Colonic mucosa (tissue), 4 donors: ENCODE measurements at places on chromosomes 5 and 9. TPM values are rescaled to one million over a fixed set of nuclear protein-coding genes. Genes with fewer than 3 reads are reported as not detected.
A peak's percentile ranks its signal among the peaks of the same experiment; 100 is the strongest.

DNA sequence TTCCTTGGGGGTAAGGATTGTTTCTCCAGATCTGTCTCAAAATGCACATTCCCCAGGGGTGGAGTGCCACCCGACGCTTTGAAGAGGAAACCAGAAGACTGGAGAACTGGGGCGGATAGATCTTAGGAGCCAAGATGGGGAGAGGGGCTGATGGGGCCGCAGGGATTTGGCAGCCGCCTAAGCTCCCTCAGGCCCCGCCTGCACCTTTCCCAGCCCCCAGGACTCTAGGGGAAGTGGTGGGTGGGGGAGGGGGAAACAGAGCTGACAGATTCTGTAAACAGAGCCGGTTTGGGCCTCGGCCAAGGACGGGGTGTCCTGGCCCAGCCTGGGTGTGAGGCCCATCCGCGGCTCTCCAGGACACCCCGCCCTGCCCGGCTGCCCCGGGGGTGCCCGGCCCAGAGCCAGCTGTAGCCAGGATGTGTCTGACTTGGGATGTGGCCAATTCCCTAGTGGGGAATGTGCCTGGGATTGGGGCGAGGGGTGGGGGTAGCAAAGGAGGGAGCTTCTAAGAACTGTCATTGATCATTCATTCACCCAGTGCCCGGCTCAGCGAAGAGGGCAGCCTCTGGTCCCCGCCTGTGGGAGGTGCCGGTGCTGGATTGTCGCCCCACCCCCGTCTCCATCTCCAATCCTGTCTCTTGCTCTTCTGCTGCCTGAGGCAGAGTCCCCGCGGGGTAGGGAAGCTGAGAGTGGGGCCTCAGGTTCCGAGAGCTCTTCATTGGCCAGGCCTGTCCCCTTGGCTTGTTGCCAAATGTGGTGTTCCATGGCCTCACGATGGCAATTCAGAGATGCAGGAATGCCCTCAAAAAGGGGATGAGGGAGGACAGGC is 54.8 kb upstream of the CDKN2AIPNL start:
- peak; percentile 97 for DNase-seq

GRCh38 chr5:143258559-143259253 is 144.8 kb downstream of the NR3C1 start:
- no peak for DNase-seq

DNA sequence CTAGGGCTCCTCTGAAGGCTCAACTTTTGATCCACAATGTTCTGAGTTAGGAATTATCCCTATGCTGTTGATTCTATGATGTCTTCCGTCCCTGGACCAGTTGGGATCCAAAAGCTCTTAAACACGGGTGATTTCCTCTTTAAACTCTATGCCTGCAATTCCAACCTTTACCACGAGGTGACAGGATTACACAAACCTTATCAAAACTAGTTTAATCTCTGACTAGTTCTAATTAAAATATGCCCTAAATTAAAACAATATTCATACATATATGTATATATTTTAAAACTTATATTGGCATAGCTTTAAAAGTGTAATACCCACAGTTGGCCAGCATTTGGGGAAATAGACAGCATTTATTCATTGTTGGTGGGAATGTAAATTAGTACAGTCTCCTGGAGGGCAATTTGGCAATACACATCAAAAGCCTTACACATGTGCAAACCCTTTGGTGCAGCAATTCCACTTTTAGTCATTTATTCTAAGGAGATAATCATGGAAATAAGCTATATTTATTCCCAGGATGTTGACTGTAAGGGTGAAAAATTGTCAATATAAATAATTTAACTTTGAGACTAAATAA is 51.6 kb upstream of the PHYKPL start:
- peak; percentile 34 for DNase-seq

DDX46 gene
- 49.3 TPM for total RNA-seq

TEX48 gene
- not detected for total RNA-seq
